CD8-positive, alpha-beta memory T cell (primary cell): ENCODE measurements at places on chromosomes 5 and 9.

GRCh38 chr5:1416856-1417469 lies 28.3 kb downstream of the SLC6A3 start:
- no peak for DNase-seq

- no peak for DNase-seq
Measured at GRCh38 chr5:145971108-145971507, 34.7 kb downstream of the SH3RF2 start.

DNA sequence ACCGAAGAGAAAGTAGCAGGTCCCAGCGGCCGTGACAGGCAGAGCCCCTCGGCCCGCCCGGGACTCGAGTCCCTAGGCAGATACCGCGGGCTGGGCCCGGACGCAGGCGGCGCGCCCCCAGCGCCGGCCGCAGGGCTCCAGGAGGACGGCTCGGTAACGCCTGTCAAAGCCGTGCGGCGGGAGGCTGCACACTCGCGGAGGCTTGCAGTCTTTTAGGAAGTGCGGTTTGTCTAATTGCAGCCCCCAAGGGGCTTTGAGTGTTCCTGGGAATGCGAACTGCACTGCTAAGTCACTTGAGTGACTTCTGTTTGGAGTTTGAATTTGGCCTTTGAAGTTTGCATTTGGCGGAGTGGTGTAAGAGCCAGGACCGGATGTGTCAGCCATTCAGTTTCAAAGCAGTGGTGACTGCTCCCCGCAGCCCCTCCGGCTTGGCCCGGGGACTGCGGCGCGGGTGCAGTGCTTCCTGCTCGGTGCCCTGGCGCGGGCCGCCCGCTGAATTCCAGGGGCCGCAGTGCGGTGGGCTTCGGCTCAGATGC lies 1.3 kb downstream of the MAP3K1 start:
- DNase-seq = peak; percentile 67

GRCh38 chr9:106532306-106533015 lies 330.5 kb upstream of the ZNF462 start:
- DNase-seq = no peak

- no peak for DNase-seq
Measured at GRCh38 chr5:25405850-25406249, 761.1 kb upstream of the CDH10 start.

GRCh38 chr9:27441741-27442070 lies 82.4 kb upstream of the IFNK start:
- no peak for DNase-seq

- no peak for DNase-seq
Measured at GRCh38 chr9:133374612-133375115, 1.2 kb downstream of the SURF4 start.

DNA sequence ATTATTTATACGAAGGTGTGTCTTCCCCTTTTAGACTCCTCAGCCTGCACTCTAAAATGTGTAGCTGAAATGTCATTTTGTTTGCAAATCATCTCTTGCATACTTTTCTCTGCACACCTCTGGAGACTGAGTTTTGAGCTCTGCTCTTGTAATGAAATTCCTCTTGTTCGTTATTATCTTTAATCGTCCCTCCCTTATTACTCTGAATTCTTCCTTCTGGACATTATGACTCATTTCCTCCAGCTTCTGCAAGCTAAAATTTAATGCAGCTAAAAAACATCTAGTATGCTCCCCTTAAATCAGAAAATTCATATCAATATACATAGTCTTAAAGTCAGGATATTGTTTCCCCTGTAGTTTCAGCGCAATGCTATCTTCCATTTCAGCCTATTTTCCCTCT lies 13.5 kb downstream of the ISL1 start:
- DNase-seq = no peak

GRCh38 chr9:120396931-120397330 lies 183.0 kb downstream of the CDK5RAP2 start:
- DNase-seq = no peak

DNA sequence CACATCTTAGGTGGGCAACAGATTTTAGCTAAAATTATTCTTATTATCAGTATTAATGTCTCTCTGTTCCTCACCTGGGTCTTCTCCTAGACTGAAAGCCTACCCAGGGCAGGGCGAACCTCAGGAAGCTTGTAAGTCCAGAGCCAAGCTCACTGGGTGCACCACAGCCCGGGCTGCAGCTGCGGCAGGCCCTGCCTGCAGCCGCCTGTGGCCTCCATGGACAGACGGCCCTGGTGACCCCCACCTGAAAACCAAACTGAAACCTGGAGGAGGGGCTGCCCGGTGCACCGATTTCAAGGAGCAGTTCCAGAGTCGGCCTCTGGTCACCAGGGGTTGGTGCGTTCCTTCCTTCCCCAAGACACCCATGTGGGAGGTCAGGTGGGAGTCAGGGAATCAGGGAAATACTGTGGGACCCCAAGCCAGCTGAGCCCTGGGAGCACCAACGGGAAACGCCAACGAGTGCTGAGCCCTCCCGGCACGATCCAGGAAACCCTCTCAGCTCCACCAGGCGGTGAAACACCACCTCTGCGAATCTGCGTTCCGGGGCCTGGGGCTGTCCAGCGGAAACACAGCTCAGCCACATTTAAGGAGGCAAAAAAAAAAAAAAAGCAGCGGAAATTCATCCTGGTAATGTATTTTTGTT lies 68.6 kb upstream of the PPP1R26 start:
- DNase-seq = no peak

DNA sequence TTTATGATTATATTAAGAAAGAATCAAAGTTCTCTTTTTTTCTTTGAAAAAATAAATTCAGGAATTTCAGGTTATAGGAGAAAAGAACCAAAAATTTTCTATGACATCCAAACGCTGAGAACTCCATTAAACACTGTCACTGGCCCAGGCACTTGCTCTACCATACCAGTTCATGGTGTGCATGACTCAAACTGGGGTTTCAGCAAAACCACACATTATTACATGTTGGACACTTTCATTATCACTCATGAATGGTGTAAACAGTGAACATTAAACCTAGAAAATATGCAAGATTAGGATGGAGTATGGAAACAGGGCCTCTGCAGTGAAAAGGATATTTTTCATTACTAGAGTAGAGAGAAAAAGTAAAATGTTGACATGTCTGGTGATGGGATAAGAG lies 369.9 kb upstream of the FAM174A start:
- no peak for DNase-seq
